Suppressor macrophage treated with lipopolysaccharide for 1 hour (primary cell): ENCODE measurements at places on chromosomes 4 and X.
A peak's percentile ranks its signal among the peaks of the same experiment; 100 is the strongest.

DNA sequence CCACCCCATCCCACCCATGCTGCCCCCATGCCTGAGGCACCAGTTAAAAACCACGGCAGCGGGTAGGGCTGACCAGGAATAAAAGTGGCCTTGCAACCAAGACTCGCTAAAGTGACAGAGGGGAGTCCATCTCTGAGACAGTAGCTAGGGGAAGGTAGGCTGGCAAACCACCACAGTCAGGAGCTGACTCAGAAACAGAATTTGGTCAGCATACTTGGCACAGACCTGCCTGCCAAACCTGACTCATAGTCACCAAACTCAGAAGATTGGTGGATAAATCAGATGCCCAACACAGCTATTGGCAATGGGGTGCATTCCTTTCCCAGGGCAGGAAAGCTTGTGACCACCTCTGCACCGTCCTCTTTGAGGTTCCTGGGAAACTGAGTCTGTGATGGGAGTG is 193.8 kb downstream of the BCOR start:
- DNase-seq: no peak

DNA sequence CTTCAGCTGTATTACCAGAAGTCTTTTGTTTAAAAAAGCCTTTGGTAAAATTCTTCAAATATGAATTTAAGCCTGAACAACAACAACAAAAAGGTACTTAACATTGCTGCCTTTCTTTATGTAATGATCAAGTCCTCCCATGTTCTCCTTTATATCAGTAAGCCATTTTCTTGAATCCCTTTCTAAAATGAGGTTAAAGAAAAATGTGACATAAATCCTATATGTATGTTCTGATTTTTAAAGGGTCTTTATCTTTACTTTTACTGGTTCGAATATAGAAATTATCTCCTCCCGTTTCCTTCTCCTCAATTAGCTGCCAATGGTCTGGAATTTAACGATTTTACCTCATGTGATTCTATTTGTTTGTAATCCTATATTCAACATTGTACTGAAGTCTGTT is 522.8 kb downstream of the IL1RAPL1 start:
- no peak for DNase-seq

- DNase-seq: peak; percentile 91
Measured at GRCh38 chrX:46865281-46865680, 28.4 kb downstream of the RP2 start.

GRCh38 chr4:185559915-185560281 is 24.6 kb upstream of the PDLIM3 start:
- peak; percentile 5 for DNase-seq

DNA sequence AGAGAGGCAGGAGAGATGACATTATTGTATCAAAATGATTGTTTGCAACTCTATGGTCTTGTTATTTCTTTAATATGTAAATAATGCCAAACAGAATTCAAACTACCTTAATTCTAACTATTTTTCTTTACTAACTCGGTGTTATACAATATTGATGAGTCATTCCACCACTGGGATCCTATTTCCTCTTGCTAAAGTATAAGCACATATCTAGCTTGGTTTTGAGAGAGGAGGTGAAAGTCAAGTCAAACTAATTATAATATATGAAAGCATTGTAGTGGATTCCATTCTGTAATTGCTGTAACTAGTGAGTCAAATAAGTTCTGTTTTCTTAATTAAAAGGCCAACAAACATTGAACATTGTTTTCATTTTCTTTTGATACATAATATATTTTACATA is 837.6 kb downstream of the PDHA2 start:
- DNase-seq: peak; percentile 3

- DNase-seq: no peak
Measured at GRCh38 chr4:6493658-6494304, 21.4 kb upstream of the PPP2R2C start.

GRCh38 chr4:38279650-38280322 is 319.6 kb downstream of the PTTG2 start:
- peak; percentile 28 for DNase-seq

GRCh38 chrX:107146670-107147069 is 28.0 kb upstream of the RBM41 start:
- DNase-seq: peak; percentile 58

DNA sequence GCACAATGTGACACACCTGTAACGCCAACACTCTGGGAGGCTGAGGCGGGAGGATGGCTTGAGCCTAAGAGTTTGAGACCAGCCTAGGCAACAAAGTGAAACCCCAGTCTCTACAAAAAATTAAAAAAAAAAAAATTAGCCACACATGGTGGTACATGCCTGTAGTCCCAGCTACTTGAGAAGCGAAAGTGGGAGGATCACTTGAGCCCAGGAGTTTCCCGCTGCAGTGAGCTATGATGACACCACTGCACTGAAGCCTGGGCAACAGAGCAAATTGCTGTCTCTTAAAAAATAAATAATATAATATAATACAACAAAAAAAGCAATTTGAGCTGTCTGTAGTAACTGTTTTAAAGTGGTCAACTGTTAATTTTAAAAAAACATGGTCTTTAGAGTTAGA is 13.2 kb downstream of the SPOCK3 start:
- DNase-seq: peak; percentile 43

GRCh38 chr4:42396752-42397634 is at the start of gene SHISA3:
SHISA3 (plus strand) TSS chr4:42397488; CDS start chr4:42398057, 569 bp downstream.
- DNase-seq: peak; percentile 50

- DNase-seq: no peak
Measured at GRCh38 chr4:125016892-125017299, 297.9 kb upstream of the FAT4 start.

DNA sequence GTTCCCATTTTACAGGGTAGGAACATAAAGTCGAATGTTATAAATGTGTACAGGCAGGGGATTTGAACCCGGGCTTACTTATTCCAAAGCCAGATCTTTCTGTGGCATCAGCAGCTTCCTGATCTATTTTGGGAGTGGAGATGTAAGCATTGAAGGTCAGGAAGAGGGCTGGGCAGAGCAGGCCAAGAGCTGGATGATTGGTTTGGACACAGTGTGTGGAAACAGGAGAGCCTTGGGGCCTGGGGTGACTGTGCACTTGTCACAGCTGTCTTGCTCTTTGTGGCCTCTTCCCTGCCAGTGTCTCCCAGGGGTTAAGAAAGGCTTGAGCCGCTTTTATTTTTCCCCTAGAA is 127.9 kb upstream of the ENPP6 start:
- DNase-seq: peak; percentile 57

DNA sequence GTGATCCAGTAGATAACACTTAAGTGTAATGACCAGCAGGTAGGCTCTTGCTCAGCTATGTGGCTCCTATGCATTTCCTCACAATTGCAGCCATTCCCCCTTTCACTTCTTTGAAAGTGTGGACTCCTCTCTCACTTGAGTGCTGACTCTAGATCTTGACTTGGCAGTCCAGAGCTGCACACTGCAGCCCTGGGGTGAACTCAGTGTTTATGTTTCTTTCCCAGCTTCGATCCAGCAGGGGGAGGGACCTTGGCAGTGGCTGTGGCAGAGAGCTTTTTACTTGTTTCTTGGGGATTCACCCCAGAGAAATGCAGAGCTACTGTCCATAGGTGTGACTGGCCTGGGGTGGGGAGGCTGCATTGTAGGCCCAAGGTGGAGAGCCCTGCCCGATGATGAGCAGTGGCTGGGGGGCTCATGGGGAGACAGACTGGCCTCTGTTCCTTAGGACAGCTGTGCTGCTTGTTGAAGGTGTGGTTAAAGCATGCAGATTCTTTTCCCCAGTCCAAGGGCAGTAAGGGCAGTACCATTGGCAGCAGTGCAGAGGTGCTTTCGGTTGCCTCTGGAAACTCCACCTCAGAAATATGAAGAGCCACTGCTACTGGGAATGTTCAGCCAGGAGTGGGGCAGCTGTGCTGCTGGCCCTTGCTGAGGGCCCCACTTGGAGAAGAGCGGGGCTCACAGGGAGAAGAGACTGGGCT is 134.7 kb downstream of the SH3BGRL start:
- DNase-seq: no peak

- no peak for DNase-seq
Measured at GRCh38 chr4:53960843-53961242, 103.6 kb downstream of the CHIC2 start.

GRCh38 chr4:140149846-140150635 is 3.9 kb downstream of the MAML3 start:
- peak; percentile 42 for DNase-seq

DNA sequence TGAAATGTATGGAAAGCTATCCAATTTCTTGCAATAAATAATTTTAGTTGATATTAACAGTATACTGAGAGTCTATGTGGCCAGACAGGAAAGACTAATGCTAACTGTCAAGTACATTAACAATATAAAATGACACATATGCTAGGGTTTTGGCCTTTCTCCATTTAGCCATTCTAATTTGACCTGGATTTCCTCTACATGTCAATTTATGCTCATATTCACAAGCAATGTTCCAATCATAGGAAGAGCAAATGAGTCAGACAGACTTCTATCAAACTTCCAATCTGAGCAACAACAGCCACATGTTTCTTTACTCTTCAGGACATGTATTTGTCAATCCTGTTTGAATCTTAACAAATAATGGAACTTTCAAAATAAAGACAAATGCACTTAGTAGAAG is 53.6 kb downstream of the CORIN start:
- DNase-seq: peak; percentile 37

DNA sequence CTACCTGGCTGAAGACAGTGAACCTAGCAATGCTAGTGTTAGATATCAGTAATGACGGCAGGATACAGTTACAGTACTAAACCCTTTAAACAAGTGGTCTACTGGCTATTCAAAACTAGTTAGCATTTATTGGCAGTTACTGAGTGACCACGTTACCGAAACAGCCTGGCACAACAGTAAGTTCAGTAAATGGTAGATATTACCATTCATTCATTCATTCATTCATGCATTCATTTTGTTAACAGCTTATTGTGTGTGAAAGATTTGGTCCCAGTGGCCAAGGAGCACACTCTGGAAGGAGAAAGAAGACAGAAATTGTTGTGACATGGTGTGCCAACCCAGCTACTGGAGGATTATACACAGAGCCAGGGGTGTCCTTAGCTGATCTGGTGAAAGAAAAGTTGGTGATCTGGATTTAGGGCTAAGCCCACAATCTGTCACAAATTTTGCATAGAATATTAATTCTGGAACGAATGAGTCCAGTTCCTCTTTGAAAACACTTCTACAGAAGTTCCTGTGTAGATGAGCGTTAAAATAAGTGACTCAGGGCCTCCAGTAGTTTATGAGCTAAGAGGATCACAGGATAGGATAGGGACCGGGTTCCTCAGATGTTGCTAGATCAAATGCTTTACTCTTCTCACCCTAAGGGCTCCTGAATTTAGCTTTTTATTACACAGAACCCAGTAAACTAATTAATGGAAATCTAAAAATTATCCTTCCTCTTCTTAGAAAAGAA is 179.1 kb downstream of the CBR4 start:
- peak; percentile 64 for DNase-seq

- peak; percentile 57 for DNase-seq
Measured at GRCh38 chr4:173014113-173014558, 154.5 kb upstream of the GALNT7 start.

GRCh38 chrX:49695276-49696180 is at the start of gene PAGE1:
PAGE1 (minus strand) TSS chrX:49695984; CDS start chrX:49694770, 1,214 bp downstream.
- DNase-seq: no peak

GRCh38 chr4:150250293-150250997 is 172.2 kb downstream of the DCLK2 start:
- DNase-seq: no peak

- no peak for DNase-seq
Measured at GRCh38 chr4:155777971-155778735, 19.3 kb downstream of the GUCY1B1 start.

GRCh38 chrX:16433021-16433420 is 216.9 kb upstream of the S100G start:
- no peak for DNase-seq

DNA sequence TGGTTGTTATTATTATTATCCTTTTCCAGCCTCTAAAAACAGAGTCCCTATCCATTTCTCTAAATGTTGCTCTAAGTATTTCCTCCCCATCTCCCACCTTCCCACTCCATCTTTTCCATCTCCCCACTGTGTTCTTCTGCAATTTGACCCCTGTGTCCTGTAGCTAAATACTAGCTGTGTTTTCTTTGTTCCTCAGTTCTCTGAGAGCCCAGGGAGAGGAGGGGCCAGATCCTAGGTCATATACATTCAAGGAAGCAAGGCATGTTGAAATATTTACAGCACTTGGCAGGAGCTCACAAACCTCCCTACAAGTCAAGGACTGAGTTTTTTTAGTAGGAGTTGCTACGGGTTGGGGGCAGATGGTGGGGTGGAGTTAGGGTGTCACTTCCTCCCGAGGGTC is 10.5 kb downstream of the SLC16A2 start:
- DNase-seq: no peak

GRCh38 chrX:33133320-33133719 is 78.0 kb downstream of the DMD start:
- DNase-seq: no peak

- DNase-seq: no peak
Measured at GRCh38 chr4:48024522-48024921, 8.0 kb downstream of the NIPAL1 start.

GRCh38 chrX:44906542-44906941 is 33.6 kb downstream of the KDM6A start:
- no peak for DNase-seq

DNA sequence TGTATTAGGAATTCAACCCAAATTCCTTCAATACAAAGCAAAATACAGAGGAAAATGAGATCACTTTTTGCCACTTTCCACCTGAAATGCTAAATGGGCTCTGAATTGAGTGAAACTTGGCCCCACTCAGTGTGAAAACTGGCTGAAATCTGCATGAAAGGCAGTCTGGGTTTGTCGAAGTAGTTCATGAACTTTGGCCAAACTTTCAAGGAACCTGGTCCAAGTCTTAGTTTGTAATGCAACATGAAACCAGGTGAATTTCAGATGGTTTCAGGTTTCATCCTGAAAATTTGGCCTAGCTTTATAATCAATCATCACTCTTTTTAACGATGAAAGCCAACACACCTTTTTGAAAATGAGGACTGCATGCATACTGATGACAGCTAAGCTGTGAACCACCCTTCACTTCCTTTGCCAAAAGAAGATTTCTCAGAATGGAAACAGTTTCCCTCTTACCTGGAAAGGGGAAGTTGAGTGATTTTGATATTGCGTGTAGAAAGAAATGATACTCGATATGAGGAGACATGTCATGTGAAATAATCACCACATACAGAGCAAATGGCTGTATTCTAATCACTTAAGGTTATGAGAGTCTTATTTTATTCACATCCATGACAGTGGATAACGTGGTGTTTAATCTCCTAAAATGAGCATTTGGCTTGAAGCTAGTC is 209.9 kb upstream of the ETNPPL start:
- DNase-seq: no peak

GRCh38 chr4:37475087-37475486 is 211.1 kb downstream of the RELL1 start:
- no peak for DNase-seq

- DNase-seq: peak; percentile 73
Measured at GRCh38 chr4:2416564-2417225, 1.8 kb downstream of the ZFYVE28 start.

DNA sequence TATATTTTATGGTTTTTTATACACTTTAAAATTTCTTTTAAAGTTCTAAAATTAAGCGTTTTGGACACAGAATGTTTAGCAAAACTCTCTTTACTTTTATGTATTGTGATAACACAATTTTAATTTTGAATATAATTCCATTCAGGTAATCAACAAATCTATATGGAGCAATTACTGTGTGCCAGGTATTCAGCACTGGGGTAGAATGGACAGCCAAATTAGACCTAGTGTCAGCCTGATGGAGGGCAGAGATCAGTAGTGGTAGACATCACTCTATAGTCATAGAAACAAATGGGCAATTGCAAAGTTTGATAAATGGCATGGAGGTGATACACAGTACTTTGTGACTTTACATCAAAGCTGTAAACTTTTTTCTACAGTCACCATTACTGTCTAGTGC is 41.8 kb upstream of the UNC5C start:
- no peak for DNase-seq
